Pulmonary artery endothelial cell (primary cell): ENCODE measurements at places on chromosomes 4 and X. TPM values are rescaled to one million over a fixed set of nuclear protein-coding genes. Genes with fewer than 3 reads are reported as not detected.

Gene NLRP2B
- 0.07 TPM in 1 of 2 replicates, not detected in the other for total RNA-seq

Gene SPANXN3
- not detected in 2 replicates for total RNA-seq

Gene SRPX
- 368 and 413 TPM in 2 replicates for total RNA-seq

Gene PAK3
- total RNA-seq = 0.26 and 1.5 TPM in 2 replicates

Gene LEF1
- total RNA-seq = not detected in 2 replicates

Gene ADRA2C
- total RNA-seq = 0.26 TPM in 1 of 2 replicates, not detected in the other

Gene KLKB1
- 0.25 TPM in 1 of 2 replicates, not detected in the other for total RNA-seq

Gene NXF2
- not detected in 2 replicates for total RNA-seq

Gene RADX
- 0.07 and 0.11 TPM in 2 replicates for total RNA-seq

Gene ZNF41
- 4.2 and 7.2 TPM in 2 replicates for total RNA-seq

Gene PNMA6F
- not detected in 2 replicates for total RNA-seq

Gene MAGEA11
- not detected in 2 replicates for total RNA-seq

Gene HS3ST1
- 2.5 and 5.3 TPM in 2 replicates for total RNA-seq

Gene CTAG1A
- total RNA-seq = not detected in 2 replicates

Gene ERVMER34-1
- total RNA-seq = under 0.01 TPM in 1 of 2 replicates, not detected in the other

Gene ERAS
- total RNA-seq = not detected in 2 replicates

Gene OTUD4
- total RNA-seq = 25.0 and 32.6 TPM in 2 replicates

Gene ADH1A
- total RNA-seq = not detected in 2 replicates

Gene TMPRSS11B
- total RNA-seq = not detected in 2 replicates

Gene WWC2
- total RNA-seq = 25.7 and 35.0 TPM in 2 replicates

Gene GAGE2A
- not detected in 2 replicates for total RNA-seq

Gene BMP3
- total RNA-seq = not detected in 2 replicates

Gene RAB41
- not detected in 2 replicates for total RNA-seq

Gene UGT2B15
- total RNA-seq = not detected in 2 replicates

Gene C4orf51
- 0.07 TPM in 1 of 2 replicates, not detected in the other for total RNA-seq

Gene SPIN2A
- total RNA-seq = 0.20 and 0.21 TPM in 2 replicates

Gene GPR119
- total RNA-seq = not detected in 2 replicates

Gene ABCG2
- total RNA-seq = 4.5 and 11.9 TPM in 2 replicates

Gene TCEAL9
- total RNA-seq = 81.4 and 106 TPM in 2 replicates

Gene USP27X
- 3.5 and 3.6 TPM in 2 replicates for total RNA-seq

Gene PAGE1
- total RNA-seq = not detected in 2 replicates

Gene LRP2BP
- 0.33 and 0.39 TPM in 2 replicates for total RNA-seq

Gene RASGEF1B
- 0.26 and 0.95 TPM in 2 replicates for total RNA-seq

Gene GUCY1A1
- total RNA-seq = 0.07 TPM in 1 of 2 replicates, not detected in the other

Gene NMU
- total RNA-seq = 0.20 TPM in 1 of 2 replicates, not detected in the other

Gene ARL13A
- not detected in 2 replicates for total RNA-seq

Gene CXorf51B
- total RNA-seq = not detected in 2 replicates

Gene AFM
- not detected in 2 replicates for total RNA-seq

Gene MXRA5
- total RNA-seq = not detected in 2 replicates

Gene ARHGAP36
- 0.07 TPM in 1 of 2 replicates, not detected in the other for total RNA-seq

Gene SULT1B1
- total RNA-seq = 49.4 and 55.5 TPM in 2 replicates

Gene GLA
- 25.8 and 36.7 TPM in 2 replicates for total RNA-seq

Gene RPS6KA6
- 0.20 and 0.95 TPM in 2 replicates for total RNA-seq

Gene PGRMC2
- total RNA-seq = 16.7 and 22.3 TPM in 2 replicates

Gene NWD2
- total RNA-seq = not detected in 2 replicates
